Kasumi-1 (cell line): ENCODE measurements at places on chromosomes 11 and 22.

DNA sequence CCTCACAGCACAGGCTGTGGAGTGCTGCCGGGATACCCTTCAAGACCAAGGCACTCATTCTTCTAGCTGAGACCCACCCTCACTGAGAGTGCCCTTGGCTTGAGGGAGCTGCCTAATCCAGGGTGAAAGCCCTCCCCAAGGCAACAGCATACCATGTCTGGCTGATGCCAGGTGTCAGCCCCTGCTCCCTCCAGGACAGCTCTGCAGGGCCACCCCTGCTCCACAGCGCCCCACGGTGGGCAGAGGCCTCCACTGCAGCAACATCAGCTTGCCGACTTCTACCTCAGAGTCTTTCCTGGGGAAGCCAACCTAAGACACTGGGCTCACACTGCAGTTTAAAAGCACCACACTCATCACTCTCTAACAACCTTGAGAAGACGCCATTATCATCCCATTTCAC lies 29.0 kb downstream of the TTLL1 start:
- peak; percentile 33 for DNase-seq

GRCh38 chr11:25065746-25066145 lies 568.9 kb downstream of the LUZP2 start:
- no peak for DNase-seq

- DNase-seq = no peak
Measured at GRCh38 chr11:133968300-133968699, 11.5 kb upstream of the IGSF9B start.

DNA sequence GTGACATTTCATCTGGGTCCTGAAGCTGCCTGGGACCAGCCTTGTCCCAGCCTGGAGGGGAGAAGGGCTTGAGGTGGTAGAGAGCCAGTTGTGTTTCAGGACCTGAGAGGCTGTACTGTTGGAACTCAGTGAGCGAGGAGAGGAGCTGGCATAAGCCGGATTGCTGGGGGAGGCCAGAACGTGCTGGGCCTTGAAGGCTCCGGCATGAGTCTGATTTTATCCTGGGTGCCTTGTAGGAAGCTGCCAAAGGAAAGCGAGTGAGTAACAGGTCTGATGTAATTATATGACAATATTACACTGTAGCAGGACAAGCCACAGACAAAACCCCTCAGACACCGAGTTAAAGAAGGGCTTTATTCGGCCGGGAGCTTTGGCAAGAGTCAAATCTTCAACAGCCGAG lies 17.2 kb downstream of the AP2A2 start:
- DNase-seq = no peak

DNA sequence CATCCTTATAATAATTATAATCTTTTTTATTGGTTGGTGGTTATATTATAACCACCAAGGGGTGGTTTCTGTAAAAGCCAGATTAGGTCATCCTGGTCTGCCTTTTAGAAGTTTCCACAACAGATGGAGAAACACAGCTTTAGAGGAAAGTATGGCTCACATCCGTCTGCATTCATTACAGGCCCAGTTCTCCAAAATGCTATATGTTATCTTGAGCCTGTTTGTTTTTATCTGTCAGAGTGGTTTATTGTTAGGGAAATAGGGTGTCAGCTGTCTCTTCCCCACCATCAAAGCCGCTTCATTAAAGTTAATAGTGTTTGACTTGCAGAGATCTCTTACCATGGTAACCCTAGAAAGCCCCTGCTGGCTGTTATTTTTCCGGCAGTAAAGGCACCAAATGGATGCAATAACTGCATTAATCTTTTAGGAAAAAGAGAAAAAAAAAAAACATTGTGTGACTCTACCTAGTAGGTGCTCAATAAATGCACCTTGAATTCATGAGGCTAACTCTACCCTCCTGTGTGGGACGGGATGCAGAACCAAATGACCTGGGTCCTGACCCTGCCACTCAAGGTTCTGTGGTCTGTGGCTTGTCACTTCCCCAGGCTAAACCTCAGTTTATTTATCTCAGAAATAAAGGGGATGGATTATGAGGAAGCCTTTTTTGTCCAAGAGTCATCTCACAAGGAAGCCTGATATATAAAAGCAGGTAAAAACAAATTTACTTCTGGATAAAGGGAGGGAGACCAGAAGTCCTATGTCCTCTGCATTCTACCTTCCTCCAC lies 118.3 kb downstream of the WT1 start:
- no peak for DNase-seq
